H1 (cell line): ENCODE measurements at places on chromosomes 13 and 19. TPM values are rescaled to one million over a fixed set of nuclear protein-coding genes. Genes with fewer than 3 reads are reported as not detected.
A peak's percentile ranks its signal among the peaks of the same experiment; 100 is the strongest.

The ZNF569 gene
- polyA plus RNA-seq, result 2.4 and 2.8 TPM in 2 replicates

- DNase-seq, result no peak
Observed at GRCh38 chr13:109764470-109765291, 21.7 kb downstream of the IRS2 start.

- peak; percentile 91 for DNase-seq
Observed at GRCh38 chr19:55165952-55166529, 372 bp downstream of the DNAAF3 start.

The FBXO17 gene
- polyA plus RNA-seq, result 11.7 and 19.9 TPM in 2 replicates

GRCh38 chr13:46491641-46492040 is 61.3 kb upstream of the LRCH1 start:
- no peak for DNase-seq

DNA sequence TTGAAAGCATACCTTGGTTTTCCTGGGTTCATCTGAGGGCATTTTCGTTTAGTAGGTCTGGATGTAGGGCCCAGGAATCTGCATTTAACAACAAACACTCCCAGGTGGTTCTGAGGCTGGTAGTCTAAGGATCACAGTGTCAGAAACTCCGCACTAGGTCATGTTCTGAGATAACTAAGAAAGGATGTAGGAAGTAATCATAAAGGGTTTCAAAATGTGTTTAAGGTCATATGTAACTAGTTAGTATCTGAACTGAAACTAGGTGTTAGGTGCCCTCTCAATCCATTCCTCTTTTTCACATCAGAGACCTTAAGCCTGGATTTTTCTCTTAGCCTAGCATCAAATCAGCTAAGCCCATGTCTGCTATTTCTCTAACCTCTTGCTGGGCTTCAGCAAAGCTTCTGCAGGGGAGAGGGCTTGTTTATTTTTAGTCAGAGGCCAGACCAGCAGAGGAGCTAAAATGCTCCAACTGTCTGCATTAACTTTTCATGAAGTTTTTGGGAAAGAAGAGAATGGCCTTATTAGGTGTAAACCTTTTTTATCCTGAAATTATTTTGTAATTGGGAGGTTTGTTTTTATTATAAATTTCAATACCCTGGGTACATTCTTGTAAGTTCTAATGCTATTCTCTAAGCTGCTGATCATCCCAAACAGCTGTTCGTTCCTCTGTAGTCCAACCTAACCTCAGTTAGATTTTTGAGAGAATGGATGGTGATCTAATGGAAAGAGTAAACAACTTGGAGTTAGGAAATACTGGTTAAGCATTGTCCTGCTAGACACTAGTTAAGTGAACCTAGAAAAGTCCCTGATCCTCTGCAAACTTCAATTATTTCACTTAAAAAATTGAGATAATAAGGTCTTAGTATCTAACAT is 262.8 kb upstream of the RFC3 start:
- no peak for DNase-seq

GRCh38 chr13:48647625-48648024 is 6.1 kb upstream of the CYSLTR2 start:
- no peak for DNase-seq

DNA sequence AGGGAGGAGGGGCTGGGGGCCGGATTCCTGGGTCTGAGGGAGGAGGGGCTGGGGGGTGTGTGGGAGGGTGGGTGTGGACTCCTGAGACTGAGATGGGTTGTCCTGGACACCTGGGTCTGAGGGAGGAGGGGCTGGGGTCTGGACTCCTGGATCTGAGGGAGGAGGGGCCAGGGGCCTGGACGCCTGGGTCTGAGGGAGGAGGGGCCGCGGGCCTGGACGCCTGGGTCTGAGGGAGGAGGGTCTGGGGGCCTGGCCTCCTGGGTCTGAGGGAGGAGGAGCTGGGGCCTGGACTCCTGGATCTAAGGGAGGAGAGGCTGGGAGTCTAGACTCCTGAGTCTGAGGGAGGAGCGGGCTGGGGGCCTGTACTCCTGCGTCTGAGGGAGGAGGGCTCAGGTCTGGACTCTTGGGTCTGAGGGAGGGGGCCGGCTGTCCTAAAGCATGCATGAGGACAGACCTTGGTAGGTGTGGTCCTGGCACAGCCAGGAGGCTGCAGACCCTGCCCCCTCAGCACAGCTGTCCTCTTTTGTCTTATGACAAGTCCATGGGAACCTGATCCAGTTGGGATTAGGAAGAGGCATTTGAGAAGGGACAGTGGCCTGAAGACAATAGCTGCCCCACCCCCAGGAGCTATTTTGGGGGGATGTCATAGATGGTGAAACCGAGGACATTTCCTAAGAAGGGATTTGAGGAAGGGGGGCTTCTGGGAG is 1.3 kb downstream of the TNNT1 start:
- DNase-seq, result no peak

GRCh38 chr19:35775046-35775297 is 392 bp upstream of the ARHGAP33 start:
- no peak for DNase-seq

The GPC6 gene
- polyA plus RNA-seq, result 4.1 and 5.4 TPM in 2 replicates

The PSG7 gene
- not detected in 2 replicates for polyA plus RNA-seq

- no peak for DNase-seq
Observed at GRCh38 chr13:79778741-79779460, 297.9 kb downstream of the NDFIP2 start.

The KIR3DL2 gene
- polyA plus RNA-seq, result not detected in 2 replicates

DNA sequence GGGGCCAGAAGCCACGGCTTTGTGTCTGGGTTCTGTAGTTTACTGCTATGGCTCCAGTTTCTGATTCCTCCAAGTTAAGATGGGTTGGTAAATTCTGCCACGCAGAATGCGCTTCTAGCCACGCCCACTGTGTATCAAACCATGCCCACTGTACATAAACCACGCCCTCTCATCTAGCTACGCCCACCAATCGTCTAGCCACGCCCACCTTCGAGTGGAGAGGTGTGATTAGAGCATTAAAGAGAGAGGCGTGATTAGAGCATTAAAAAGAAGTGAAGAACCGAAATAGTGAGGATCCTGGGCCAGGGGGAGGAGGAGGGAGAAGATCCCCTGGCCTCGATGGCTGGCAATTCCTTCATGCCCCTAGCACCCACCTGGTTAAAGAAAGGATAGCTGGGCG is 43.7 kb upstream of the ADGRE5 start:
- DNase-seq, result no peak

The KIR2DL1 gene
- not detected in 2 replicates for polyA plus RNA-seq

DNA sequence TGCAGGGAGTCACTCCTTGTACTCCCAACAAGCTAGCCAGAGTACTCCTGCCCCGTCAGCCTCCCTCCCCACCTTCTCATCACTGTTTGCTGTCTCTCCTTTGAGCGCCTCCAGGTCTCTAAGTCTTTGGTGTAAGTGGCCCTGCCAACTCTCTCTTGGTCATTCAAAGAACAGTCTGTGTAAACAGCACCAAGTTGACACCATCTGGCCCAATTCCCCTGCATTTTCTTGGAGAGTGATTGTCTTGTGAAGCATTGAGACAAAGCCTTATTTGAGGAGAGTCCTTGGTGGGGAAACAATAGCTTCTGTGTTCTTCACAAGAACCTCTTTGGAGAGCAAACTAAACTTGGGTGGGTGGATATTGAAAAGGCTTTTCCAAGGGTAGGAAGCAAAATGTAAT is 114.6 kb upstream of the RNF113B start:
- no peak for DNase-seq

DNA sequence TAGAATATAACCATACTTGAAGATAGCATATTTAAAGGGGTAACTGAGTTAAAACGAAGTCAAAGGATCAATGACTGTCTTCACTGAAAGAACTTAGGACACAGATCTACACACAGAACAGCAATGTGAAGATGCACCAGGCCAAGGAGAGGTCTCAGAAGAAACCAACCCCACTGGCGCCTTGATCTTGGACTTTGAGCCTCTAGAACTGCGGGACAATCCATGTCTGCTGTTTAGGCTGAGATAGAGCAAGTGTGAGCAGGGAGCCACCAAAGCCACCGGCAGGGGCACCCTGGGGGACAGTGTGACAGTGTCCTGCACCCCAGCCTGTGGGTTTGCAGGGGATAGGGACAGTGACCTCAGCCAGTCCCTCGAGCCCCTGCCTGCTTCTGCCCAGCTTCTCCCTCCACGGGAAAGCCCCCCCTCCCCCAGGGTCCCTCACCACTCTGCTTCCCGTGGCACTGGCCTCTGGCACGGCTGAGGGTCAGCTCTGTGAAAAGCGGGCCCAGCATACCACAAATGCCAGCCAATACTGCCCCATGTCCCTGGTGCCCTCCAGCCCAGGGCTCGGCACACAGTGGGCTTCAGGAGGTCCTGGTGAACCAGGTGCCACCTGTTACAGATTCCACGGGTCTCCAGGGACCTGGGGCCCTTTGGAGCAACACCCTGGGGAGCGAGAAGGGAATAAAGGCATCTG is 40.8 kb downstream of the KLF2 start:
- DNase-seq, result no peak

- DNase-seq, result peak; percentile 80
Observed at GRCh38 chr13:44231786-44232516, 141.7 kb upstream of the SERP2 start.

The SIGLEC12 gene
- polyA plus RNA-seq, result not detected in 2 replicates

The MARCHF2 gene
- 46.2 and 49.2 TPM in 2 replicates for polyA plus RNA-seq

- DNase-seq, result no peak
Observed at GRCh38 chr19:17090583-17090982, 15.0 kb downstream of the MYO9B start.

The CGB8 gene
- polyA plus RNA-seq, result 0.09 and 0.22 TPM in 2 replicates
